GM12892 (cell line): ENCODE measurements at places on chromosomes 2 and 18.

DNA sequence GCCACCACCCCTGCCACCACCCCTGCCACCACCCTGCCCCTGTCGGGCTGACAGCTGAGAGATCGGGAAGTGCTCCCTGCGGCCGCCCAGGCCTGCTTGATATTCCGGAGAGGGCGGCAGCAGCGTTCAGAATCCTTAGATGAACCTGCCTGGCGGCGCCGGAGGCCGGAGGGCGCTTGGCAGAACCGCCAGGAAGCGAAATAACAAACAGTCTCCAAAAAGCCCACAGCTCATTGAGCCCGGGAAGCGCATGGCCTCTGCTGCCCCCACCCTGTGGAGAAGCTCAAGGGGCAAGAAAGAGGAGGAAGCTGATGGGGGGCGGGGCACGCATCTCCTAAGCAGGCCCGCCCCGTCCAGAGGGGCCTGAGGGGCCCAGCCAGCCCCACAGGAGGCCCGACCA is 92.2 kb upstream of the MBOAT2 start:
- no peak for DNase-seq

DNA sequence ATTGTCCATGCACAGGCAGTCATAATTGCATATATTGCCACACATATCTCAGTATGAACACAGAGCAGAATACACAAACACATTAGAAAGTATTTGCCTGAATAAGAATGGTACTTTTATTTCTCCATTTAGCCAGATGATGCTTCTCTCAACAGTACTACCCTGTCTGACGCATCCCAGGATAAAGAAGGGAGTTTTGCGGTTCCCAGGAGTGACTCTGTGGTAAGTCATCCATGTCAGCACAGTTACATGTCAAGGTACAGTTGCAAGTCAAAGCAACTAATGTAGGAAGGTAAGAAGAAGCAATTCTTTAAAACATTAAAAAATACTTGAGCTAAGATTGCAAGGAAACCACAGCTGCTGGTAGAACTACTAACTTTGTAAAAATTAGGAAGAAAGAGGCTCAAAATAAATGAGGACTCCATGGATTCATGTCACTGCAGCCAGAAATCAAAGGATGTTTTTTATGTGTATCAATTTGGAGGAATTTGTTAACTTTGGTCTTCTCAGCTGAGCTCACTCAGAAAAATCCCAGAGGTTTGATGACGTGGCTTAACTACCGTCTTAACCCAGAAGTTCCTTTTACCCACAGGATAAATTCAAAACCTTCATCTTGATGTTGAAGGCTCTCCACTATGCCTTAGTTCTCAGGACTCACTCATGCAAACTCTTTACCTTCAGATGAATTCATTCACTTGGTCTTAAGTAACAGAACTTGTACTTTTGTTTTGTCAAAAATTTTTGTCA is 130.3 kb downstream of the ARHGAP28 start:
- no peak for DNase-seq

DNA sequence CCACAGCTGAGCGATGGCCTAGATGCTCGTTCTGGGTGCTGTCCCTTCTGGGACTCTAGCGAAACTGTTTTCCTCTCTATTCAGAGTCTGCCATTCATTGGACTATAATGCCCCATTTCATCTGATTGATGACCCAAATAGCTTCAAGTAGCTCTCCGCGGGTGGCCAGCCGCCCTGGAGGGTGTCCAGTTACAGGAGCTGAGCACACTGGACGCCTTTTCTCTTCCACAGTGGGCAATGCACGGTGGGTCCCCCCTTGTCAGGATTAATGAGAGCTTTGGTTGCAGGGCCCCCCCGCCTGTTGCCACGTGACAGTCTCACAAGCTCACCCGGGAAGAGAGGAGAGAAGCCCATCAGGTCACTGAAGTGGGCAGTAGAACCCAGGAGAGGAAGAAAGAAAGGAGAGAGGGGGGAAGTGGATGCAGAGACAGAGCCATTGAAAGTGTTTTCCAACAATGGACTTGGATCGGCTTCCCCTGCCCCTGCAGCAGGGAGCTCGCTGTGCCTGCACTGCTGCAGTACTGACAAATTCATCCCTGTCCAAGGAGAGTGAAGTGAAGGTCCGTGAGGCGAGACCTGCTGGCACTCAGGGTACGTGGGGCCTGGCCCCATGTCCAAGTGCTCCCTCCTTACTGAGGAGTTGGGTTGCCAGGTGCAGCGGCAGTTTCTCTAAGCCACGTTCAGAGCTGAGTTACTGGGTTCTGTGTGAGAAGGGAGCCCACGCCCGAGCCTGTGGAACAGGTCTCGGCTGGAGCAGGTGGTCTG is 44.8 kb downstream of the DIPK1C start:
- no peak for DNase-seq

DNA sequence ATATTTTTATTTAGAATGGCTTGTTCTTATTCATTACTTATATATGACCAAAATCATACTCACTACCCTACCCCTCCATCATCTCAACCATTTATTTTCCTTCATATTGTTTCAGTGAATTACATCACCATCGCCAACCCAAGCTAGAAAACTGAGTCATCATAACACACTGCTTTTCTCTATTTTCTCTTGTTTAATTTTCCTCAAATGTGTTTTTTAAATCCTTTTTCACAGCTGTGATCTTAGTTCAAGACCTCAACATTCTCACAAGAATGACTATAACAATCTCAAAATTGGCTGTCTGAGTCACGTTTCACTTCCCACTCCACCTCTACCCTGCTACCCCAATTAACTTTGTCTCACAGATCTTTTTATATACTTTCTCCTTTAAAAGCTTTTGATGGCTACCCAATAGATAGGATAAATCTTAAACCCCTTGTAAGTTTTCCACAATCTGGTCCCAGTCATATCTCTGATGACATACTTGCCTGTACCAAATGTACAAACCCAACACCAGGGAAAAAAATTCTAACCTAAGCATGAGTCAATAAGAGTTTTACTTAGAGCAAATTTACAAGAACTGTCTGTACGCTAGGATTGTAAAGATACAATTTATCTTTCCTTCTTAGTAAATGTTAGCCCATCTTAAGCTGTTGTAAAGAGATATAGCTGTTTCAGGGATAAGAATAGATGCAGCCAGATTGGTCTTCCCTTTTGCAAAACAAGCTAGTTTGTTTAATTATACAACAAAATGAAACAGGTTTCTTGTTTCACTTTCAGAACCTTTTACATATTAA is 635.1 kb upstream of the SLC39A10 start:
- DNase-seq = no peak

DNA sequence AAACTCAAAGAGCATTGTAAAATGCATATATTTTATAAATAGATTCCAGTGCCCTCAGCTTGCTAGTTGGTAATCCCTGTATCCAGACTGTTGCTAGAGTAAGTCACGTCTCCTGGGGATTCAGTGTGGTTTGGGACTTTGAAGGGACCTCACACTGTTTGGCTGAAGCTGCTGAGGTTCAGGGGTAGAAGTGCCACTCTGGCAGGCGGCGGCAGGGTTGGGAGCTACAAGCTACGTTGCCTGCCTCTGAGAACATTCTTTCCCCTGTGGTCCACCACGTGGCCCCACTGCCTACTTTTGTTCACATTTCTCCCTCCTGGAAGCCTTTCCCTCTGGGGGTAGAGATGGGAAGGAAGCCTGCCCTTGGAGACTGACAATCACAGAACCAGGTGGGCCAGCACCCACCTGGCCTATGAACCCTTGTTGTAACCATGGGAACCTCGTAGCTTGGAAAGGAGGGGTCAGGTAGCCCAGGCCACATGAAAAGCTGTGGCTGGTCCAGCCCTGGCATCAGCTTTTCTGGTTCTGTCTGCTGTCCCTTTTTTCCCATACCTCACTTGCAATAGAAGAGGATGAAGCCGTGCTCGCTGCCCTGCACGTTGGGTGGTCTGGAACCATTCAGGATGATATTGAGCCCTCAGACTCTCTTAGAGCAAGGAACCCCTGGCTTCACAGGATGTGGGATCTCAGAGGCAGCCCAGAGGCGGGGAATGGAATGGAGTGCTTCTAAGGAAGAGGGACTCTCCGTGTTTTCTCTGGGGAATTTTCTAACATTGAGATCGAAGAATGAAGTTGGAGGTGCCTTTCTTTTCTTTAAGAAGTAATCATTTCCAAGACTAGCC is 2.9 kb downstream of the RNF144A start:
- DNase-seq = no peak

- no peak for DNase-seq
These were observed 69.0 kb downstream of the ST6GAL2 start for GRCh38 chr2:106816974-106817373.

DNA sequence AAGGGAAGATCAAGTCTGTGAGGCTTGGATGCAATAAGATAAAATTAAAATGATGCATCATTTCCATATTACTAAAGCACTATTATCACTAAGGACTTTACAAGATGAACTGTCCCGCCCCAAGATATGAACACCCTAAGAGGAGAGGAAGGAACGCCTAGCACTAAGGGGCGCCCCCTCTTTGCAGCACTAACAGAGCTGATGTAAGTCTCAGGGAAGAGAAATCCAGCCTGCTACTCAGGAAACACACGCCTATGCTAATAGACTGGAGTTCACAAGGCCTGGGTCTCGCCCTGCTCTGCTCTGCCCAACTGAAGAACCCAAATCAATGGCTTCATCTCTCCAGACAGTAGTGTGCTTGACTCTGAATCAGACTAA is 6.1 kb downstream of the INO80C start:
- no peak for DNase-seq

- DNase-seq = no peak
These were observed 154.5 kb upstream of the NDUFV2 start for GRCh38 chr18:8948011-8948410.

- no peak for DNase-seq
These were observed 70.2 kb upstream of the DSC1 start for GRCh38 chr18:31232775-31233424.

DNA sequence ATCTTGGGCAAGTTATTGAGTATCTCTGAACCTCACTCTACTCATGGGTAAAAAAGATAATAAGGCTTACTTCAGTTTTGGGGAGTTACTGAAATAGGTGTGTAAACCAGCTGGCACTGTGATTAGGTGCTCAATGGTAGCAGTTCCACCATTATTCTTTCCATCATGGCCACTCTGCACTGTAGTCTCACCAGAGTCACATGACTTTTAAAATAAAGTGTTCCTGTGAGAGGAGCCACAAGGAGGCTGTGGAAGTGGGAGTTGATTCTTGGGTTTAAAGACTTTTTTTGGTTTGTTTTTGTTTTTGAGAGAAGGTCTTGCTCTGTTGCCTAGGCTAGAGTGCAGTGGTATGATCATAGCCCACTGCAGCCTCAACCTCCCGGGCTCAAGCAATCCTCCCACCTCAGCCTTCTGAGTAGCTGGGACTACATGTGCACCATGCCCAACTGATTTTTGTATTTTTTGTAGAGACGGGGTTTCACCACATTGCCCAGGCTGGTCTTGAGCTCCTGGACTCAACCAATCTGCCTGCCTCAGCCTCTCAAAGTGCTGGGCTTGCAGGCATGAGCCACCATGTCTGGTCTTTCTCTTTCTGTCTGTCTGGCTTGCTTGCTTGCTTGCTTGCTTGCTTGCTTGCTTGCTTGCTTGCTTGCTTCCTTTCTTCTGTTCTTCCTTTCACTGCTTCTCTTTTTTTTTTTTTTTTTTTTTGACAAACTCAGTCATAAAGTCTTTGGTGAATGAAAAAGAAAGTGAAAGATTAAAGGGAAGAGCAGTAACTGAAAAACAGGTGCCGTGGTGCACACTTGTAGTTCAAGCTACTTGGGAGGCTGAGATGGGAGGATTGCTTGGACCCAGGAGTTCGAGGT is 21.2 kb upstream of the ACVR1 start:
- no peak for DNase-seq

DNA sequence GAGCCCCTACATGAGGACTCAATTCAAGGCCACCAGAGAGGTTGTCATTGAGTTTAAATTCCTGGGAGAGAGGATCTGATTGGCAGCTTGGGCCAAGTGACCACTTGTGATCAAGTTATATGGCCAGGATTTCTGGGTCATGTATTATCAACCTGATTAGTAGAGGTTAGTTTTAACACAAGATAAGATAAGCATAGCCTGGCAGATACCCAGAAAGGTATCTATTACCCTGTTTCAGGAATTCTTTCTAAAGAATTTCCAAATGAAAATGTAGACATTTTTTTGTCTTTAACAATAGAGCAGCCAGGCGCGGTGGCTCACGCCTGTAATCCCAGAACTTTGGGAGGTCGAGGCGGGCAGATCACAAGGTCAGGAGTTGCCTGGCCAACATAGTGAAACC is 50.5 kb downstream of the BABAM2 start:
- DNase-seq = no peak

DNA sequence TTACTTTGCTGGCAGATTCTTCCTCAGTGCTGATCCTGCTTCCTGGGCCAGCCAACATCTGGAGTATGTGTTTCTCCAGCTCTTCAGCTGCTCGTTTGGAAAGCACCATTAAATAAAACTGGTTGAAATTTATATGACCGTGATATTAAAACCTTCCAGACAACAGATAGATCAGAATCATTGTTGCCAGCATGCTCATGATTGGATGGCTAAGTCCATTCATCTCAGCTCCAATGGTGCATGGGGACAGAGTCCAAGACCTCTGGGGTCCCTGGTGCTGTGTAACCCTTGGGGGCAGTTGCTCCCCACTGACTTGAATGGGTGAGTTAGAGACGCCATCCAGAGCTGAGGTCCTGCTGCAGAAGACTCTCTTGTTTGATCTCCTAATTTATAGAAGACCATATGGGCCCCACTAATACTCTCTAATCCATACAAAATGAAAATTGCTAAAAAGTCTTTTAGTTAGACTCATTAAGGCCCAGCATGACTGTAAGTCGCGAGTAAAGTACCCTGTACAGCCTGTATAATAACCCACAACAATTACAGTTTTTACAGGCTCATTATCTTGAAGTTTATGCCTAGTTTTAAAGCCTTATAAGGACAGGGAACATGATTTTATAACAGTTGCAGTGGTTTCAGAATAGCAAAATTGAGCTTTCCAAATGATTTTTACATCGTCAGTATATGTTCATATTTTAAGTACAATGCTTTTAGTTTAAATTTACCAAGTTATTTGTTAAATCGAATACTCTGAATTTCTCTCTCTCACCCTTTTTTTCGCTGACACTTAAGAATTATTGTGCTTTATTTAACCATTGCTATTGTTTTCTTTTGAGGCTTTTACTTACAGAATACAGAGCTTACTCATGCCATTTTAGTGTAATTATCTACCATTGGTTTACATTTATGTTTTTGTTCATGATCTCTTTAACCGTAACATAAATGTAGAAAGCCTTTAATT is 60.0 kb downstream of the CABLES1 start:
- DNase-seq = no peak

GRCh38 chr18:10349561-10349960 is 104.9 kb upstream of the APCDD1 start:
- no peak for DNase-seq
